ENCODE measurements at places on chromosomes 3 and 15. TPM values are rescaled to one million over a fixed set of nuclear protein-coding genes. Genes with fewer than 3 reads are reported as not detected.

Gene TGM4
- not detected for total RNA-seq

GRCh38 chr3:106440672-106441071 is 571.9 kb upstream of the CBLB start:
- no peaks in the 10 kb centered on the region for H3K36me3 ChIP-seq
- H3K27ac ChIP-seq: peak overlapping the region; percentile 57
- H3K27me3 ChIP-seq: no peaks in the 10 kb centered on the region
- no peak overlapping the region for H3K4me3 ChIP-seq

- peaks cover 27% of the 10 kb centered on the region for H3K4me1 ChIP-seq
- H3K27me3 ChIP-seq: peaks cover 5% of the 10 kb centered on the region
- no peaks in the 10 kb centered on the region for H3K36me3 ChIP-seq
- no peak for DNase-seq
Measured at GRCh38 chr3:97815149-97815917, 6.5 kb upstream of the CRYBG3 start.

- no peak for DNase-seq
- no peaks in the 10 kb centered on the region for H3K4me1 ChIP-seq
- H3K36me3 ChIP-seq: no peaks in the 10 kb centered on the region
- H3K27me3 ChIP-seq: no peaks in the 10 kb centered on the region
- H3K4me3 ChIP-seq: no peak overlapping the region
- H3K27ac ChIP-seq: no peak overlapping the region
Measured at GRCh38 chr3:76111808-76112207, 326.5 kb upstream of the ZNF717 start.

- H3K4me1 ChIP-seq: peaks cover 5% of the 10 kb centered on the region
- DNase-seq: no peak
- H3K4me3 ChIP-seq: no peak overlapping the region
- H3K27me3 ChIP-seq: peaks cover 6% of the 10 kb centered on the region
- H3K27ac ChIP-seq: no peak overlapping the region
- H3K36me3 ChIP-seq: no peaks in the 10 kb centered on the region
Measured at GRCh38 chr3:58659051-58659675, 7.4 kb downstream of the FAM3D start.
